Pancreas (tissue), 10 donors: ENCODE measurements at places on chromosomes 2 and 18. TPM values are rescaled to one million over a fixed set of nuclear protein-coding genes. Genes with fewer than 3 reads are reported as not detected.

DNA sequence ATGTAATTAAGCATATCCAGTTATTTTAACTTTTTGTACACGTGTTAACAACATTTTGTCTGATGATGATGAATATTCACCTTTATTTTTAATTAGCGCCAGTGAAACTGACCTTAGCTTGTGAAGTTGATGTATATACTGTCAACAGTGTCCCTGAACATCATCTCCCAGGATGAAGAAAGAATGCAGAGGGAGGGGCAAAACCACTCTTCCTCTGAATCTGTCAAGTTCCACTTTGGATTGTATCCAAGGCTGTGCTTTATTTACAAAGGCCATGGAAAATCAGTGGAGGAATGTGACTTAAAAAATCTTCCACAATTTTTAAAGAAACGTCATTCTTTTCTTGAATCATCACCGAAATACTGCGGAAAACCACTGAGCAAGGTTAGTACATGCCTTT lies 4.5 kb upstream of the RMDN2 start:
- no peak for DNase-seq

- no peak for DNase-seq
These were observed 87.6 kb downstream of the FAM228A start for GRCh38 chr2:24262421-24262970.

DNA sequence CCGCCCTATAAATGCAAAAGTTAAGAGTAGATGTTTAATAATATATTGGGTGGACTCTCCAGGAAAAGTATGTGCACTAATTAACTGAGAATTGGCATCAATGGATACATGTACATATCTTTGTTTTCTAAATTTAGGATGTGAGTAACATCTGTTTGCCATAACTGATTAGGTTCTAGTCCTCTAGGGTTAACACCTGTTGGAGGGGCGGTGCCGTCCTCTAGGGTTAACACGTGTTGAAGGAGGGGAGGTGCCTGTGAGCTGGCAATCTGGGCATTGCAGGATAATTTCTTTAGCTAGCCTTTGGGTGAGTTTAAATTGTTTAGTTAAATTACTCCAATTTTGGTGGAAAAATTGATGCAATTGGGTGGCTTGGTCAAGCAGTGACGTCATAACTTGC lies 30.9 kb downstream of the HTR2B start:
- no peak for DNase-seq

- peak; percentile 74 for DNase-seq
These were observed 1.5 kb downstream of the ERBB4 start for GRCh38 chr2:212536817-212537725.

GRCh38 chr2:71559080-71559827 lies 105.9 kb downstream of the DYSF start:
- DNase-seq = no peak

GRCh38 chr2:96730212-96730611 lies 9.7 kb downstream of the LMAN2L start:
- DNase-seq = no peak

- DNase-seq = no peak
These were observed 68.3 kb upstream of the SESTD1 start for GRCh38 chr2:179332903-179333302.

- no peak for DNase-seq
These were observed 70.6 kb downstream of the LYPD6 start for GRCh38 chr2:149400997-149401396.

DNA sequence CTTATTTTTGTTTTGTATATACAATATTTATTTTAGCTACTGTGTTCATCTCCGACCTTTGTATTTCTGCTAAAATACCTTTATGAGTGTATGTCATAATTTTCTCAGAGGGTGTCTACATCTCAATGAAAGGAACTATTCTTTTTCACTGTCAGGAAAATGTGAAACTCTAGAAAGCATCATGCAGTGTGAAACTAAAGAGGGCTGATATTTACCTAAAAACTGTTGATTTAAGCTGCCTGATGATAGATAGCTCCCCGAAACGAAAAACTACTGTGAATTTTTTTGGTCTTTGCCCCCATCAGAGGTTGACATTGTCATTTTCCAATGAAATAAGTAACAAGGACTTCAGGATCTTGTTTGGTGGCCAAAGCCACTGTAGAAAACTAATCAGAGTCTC lies 38.8 kb downstream of the TMEM178A start:
- DNase-seq = no peak

DNA sequence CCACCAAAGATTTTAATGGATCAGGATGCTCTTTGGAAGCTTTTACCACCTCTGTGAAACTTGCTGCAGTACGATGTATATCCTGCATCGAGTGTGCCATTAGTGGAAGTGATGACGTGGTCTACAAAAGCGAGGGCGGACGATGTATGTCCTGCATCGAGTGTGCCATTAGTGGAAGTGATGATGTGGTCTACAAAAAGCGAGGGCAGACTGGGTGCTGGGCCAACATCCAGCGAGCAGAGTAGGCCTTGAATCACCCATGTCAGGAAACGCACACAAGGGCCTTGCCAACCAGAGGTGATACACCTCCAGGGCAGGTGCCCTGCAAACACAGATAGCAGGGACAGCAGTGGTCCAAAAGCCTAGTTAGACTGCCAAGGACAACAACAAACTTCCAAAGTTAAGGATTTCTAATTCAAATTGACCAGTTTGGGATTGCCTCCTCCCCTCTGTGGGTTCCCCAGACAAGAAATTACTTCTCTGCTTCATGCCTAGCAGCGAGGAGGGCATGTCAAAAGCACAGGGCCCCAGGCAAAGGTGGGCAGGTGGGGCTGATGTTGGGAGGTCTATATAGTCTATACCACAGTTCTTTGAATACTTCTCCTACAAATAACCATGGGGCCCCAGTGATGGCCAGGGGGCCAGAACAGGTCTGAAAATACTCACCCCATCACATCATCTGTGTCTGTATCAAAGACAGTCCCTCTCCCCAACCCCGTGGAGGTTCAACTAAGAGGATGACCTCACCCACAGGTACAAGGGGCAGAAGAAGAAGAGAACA lies 70.2 kb downstream of the ADD2 start:
- no peak for DNase-seq

DNA sequence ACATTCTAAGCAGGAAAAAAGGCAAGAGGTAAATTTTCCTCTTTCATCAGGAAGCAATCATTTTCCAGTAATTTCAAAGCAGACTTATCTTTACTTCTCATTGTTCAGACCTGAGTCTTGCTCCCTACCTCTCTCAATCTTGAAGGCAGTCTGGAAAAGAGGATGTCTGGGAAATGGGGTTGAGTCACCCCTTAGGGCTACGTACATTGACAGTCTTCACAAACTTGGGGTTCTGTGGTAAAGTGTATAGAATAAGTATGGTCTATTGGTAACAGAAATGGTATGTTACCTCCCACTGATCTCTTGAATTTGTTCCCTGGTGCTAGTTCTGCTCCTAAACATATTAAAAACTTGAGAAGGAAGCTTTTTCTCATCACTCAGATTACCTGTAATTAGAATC lies 361.3 kb downstream of the SS18 start:
- no peak for DNase-seq

DNA sequence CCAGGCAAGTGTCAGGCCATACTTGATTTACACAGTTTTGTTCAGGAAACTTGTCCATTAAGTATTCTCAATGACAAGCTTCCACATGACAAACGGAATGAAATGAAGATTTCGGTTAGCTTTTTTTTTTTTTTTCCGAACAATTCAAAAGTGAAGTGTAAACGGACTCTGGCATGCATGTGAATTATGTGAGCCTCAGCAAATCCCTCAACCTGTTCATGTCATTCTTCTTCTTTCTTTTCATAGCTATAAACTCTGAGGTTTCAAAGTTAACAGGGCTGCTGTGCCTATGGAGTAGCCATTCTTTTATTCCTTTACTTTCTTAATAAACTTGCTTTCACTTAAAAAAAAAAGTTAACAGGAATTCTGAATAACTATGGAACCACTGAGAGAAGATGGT lies 110.3 kb downstream of the NOL10 start:
- DNase-seq = no peak

DNA sequence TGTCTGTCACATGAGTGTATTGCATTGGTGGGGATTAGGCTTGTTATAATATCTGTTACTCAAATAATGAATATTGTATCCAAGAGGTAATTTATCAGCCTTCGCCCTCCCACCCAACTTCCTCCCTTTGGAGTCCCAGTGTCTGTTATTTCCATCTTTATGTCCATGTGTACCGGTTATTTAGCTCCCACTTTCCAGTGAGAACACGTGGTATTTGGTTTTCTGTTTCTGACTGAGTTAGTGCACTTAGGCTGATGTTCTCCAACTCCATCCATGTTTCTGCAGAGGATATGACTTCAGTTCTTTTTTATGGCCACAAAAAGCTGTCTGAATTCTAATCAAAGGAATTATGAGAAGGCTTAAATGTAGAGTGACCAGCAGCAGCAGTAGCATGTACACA lies 104.0 kb upstream of the ARHGAP28 start:
- DNase-seq = no peak

DNA sequence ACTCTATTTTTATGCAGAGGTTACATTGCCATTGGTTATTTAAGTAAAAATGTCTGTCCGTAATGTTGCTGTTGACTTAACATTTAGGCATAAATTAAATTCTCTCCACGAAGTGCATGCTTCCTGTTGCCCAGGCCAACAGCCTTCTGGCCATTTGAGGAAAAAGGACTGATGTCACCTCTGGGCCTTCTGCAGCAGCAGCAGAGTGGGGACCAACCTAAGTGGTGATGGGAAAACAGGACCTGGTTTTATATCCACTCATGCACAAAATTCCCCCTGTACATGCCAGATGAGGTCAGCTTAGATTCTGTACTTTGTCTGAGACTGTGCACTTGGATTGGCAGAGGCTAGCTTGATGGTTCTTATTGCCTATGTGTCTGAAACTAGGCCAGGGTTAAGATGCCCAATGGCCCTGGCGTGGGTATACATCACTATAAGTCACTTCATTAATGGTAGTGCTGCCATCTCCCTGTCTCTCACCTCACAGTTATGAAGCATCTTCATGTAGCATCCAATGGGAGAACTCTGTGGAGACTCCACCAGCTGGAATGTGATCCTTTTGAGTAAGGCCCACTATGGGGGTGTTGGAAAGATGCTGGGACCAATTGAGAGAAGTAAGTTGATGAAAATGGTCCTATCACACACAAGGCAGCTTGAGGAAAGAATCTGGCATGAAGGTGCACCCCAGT lies 4.4 kb downstream of the ARHGAP25 start:
- DNase-seq = no peak

- DNase-seq = no peak
These were observed 60.7 kb downstream of the RND3 start for GRCh38 chr2:150426724-150427123.

DNA sequence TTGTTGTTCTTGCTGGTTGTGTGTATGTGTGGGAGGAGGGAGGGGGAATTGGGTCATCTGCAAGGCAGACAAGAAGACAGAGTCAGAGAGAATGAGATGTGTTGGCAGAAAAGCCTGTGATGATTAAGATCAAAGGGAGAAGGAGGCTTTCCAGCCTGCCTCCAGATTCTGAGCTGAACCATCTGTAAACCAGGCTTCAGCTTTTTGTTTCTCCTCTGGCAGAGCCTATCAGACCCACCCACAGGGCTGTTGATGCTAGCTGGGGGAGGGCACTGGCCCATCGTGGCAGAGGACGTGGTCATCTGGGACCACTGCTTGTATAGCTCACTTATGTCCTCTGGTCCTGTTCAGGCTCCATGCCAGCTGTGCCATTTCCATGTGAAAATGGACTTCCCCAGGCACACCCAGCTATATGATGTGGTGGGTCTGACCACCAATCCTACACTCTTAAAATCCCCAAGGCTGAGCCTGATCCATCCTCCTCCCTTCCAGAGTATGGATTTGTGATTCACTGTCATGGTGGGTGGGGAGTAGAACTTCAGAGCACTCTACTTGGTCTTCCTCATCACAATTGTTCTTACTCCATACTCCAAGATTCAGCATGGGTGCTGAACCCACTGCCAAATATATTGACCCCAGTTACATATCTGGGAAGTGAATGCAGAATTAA lies 27.8 kb upstream of the COL6A3 start:
- no peak for DNase-seq

GRCh38 chr2:118970396-118971135 lies 28.6 kb downstream of the MARCO start:
- DNase-seq = no peak

DNA sequence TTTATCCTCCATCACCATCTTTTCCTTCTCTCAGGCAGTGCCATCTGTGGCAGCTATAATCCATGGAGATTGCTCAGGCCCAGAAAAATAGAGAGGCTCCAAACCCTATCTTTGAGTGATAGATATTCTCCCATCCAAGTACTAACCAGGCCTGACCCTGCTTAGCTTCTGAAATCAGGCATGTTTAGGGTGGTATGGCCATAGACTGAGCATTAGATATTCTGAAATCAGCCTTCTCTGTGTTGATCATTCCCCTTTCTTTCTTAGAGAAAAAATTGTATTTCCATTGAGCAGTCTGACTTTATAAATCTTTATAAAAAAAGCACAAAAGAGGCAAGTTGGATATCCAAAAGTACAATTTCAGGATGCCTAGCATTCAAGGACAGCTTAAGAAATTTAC lies 131.5 kb upstream of the ACVR2A start:
- DNase-seq = no peak

- no peak for DNase-seq
These were observed 36.0 kb upstream of the TEX51 start for GRCh38 chr2:126862730-126863129.

- DNase-seq = no peak
These were observed 190.7 kb downstream of the INSIG2 start for GRCh38 chr2:118279005-118279404.

GRCh38 chr2:227453810-227454209 lies 18.1 kb upstream of the AGFG1 start:
- DNase-seq = no peak

DNA sequence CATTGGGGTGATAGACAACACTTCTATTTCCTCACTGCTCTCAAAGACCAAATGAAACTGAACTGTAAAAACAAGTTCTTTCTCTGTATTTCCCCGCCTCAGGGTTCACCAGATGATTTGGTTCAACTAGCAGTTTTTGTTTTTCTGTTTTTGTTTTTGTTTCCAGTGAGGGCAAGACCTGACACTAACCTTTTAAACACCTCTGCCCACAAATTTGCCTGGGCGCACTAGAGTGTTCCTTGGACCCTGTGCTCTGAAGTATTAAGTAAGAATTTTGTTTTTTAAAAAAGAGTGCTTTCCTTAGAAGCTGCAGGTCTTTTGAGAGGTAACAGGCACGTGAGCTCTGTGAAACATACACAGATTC lies 92.9 kb downstream of the DYSF start:
- no peak for DNase-seq

SCYGR4 gene
- not detected for total RNA-seq

ZNF892 gene
- total RNA-seq = 2.7 TPM

BMPR2 gene
- total RNA-seq = 30.8 TPM

IFT172 gene
- 10.1 TPM for total RNA-seq

MLPH gene
- total RNA-seq = 10.9 TPM

ACAA2 gene
- total RNA-seq = 22.3 TPM
